ENCODE measurements at places on chromosomes 12 and 14. TPM values are rescaled to one million over a fixed set of nuclear protein-coding genes. Genes with fewer than 3 reads are reported as not detected.

Gene PLEKHA5
- 39.8 TPM for total RNA-seq

Gene TTC5
- 25.6 TPM for total RNA-seq

Gene CARMIL3
- total RNA-seq = 9.4 TPM

Gene DIO3
- total RNA-seq = 0.51 TPM

Gene PPP1R12A
- total RNA-seq = 72.3 TPM

Gene WSB2
- 77.3 TPM for total RNA-seq

Gene CACNA2D4
- 0.72 TPM for total RNA-seq

Gene RAD51AP1
- total RNA-seq = 48.2 TPM

Gene ERP27
- not detected for total RNA-seq

Gene CLEC4C
- total RNA-seq = not detected

DNA sequence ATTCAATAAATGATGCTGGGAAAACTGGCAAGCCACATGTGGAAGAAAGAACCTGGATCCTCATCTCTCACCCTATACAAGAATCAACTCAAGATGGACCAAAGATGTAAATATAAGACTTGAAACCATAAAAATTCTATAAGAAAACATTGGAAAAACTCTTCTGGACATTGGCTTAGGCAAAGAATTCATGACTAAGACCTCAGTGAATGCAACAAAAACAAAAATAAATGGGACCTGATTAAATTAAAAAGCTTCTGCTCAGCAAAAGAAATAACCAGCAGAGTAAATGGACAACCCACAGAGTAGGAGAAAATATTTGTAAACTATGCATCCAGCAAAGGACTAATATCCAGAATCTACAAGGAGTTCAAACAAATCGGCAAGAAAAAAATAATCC, 24.6 kb downstream of the ATG2B start:
- DNase-seq = no peak

DNA sequence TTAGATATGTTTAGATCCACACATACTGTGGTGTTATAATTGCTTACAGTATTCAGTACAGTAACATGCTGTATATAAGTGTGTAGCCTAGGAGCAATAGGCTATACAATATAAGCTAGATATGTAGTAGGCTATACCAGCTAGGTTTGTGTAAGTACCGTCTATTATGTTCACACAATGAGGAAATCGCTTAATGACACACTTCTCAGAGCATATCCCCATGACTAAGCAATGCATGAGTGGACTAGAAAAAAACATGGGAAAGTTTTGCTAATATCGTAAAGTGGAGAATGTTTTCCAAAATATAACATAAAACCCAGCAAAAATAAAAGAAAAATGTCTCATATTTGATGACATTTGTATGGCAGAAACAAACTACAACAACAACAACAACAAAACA, 27.3 kb downstream of the AKAP3 start:
- no peak for DNase-seq

- no peak for DNase-seq
Measured at GRCh38 chr14:22492622-22493542, 96.1 kb downstream of the DAD1 start.

GRCh38 chr14:76371066-76371465, 4.9 kb upstream of the ESRRB start:
- DNase-seq = no peak

DNA sequence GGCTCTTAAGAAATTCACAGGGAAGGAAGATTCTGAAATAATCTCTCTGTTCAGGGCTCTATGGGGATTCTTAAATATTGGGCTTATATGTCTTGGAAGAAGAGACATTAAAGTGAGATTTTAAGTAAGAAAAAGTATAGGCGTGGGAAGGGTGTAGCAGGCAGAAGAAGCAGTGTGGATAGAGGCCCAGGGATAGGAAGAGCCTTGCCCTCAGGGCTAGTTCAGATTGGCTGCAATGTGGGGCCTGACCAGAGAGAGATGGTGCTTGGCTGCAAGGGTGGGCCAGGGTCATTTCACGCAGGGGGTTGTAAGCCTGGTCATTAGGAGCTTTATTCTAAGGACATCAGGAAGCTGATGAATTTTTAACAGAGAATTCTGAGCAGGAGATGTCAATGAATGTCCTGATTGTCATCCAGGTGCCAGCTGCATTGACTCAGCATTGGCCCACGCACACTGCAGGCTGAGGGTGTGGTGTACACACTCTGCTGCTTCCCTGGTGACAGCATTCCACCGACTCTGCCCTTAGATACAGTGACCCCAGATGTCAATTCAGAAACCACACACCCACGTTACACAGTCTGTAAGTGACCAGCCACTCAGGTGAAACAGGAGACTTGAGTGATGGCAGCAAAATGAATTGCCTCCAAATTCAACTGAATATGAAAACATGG, 582.5 kb downstream of the NRXN3 start:
- DNase-seq = no peak

GRCh38 chr12:15001733-15002382, 29.0 kb downstream of the PDE6H start:
- DNase-seq = no peak

DNA sequence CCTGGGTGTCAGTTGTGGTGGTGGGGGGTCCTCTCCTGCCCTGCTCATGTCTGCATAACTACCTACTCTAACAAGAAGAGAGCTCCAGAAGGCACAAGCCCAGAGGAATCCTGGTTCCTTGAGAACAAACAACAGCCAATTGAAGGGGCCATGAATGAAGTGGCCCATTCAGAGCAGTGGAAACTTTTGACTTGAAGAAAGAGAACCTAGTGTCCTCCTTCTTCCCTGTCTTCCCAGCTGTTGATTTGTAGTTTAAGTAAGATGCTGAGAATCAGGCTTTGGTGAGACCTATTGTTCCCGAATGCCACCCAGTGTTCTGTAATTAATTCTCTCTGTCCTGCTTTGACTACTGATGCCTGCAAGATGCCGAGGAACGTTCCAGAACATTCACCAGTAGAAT, 79.2 kb downstream of the C14orf132 start:
- no peak for DNase-seq

DNA sequence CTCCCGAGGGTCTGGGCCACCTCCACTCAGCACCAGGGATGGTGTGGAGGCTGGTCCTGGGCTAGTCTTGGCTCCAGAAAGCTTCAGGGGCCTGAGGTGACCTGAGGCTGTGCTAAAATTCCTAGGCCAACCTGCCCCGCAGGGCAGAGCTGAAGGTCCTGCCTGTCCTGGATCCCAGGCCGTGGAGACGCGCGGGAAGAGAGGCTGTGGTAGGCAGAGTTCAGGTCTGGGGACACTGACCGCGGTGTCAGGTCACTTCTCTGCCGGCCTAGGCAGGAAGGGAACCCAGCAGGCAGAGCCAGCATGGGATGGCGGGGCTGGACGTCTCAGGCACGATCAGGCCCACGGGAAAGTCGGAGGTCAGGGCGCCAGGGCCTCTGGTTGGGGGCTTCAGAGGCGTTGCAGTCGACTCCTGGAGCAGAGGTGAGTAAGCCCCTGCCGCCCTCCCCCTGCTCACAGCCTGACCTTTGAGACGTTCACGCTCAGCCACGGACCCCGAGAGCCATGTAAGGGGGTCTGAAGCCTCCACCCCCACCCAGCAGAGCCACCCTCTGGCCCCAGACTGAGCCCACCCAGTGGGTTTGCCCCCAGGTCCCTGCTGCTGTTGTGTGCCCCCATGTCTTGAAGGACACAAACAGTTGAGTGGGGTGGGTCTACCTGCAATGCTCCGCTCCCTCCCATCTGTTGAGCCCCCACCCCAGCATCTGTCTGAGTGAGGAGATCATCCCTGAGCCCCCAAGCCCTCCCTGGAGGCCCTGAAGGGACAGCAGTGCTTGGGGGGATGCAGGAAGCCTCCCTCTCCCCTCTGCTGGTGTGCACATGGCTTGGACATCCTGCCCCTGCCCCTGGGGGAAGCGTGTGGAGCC, 142.7 kb downstream of the KIF26A start:
- no peak for DNase-seq

- DNase-seq = no peak
Measured at GRCh38 chr12:106522708-106523107, 60.1 kb upstream of the RFX4 start.

- no peak for DNase-seq
Measured at GRCh38 chr14:60713513-60713912, 10.6 kb downstream of the SIX4 start.

DNA sequence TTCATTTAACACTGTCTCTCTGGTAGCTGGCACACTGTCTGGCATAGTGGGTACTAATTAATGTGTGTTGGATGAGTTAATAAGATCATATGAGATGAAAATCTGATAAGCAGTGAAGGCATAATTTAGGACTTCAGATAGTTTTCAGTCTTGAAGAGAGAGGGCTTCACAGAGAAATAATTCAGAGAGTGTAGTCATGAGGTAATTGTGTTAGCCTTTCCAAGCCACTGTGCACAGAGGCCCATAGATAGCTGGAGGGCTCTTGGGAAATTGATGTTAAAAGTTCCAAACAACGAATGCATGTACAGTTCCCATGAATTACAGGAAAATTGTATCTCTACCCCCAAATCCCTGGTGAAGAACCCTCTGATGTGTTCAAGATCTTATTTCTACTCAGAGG, 133.8 kb upstream of the HMGA2 start:
- no peak for DNase-seq

DNA sequence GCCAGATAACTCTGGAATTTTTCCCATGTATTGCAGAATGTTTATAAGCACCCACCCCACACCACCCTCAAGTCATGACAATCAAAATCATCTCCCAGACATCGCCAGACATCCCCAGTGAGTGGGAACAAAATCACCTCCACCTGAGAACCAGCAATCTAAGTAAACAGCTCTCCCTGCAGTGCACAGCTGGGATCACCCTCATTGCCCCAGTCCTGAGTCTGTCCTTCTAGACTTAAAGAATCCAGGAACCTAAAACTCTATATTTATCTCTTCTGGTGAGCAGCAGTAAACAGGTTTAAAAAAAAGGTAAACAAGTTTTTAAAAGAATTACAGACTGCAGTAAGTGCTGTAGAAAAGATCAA, 43.3 kb upstream of the CMKLR1 start:
- DNase-seq = no peak

DNA sequence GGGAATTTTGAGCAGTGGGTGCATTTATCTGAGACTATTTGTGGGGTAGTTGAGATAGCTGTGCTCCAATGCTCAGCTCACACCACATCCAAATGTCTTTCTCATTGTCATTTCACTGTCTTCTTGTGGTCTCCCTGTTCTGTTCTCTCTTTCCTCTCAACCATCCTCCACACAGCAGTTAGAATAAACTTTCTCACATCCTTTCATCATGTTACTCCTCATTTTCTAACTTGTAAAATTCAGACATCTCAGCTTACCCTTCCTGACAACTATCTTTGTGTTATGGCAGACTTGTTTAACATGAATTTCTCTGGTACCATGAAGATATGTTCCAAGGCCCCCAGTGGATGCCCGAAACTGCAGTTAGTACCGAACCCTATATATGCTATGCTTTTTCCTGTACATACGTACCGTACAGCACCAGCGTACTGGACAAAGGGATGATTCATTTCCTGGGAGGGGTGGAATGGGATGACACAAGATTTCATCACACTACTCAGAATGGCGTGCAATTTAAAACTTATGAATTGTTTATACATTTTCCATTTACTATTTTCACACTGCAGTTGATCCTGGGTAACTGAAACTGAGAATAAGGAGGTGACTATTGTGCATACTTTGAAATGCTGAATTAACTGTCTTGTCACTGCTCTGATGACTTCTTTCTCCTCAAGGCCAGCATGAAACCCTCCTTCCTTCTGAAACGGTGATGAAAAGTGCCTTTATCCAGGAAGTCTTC, 177.1 kb upstream of the SLC38A2 start:
- DNase-seq = no peak

DNA sequence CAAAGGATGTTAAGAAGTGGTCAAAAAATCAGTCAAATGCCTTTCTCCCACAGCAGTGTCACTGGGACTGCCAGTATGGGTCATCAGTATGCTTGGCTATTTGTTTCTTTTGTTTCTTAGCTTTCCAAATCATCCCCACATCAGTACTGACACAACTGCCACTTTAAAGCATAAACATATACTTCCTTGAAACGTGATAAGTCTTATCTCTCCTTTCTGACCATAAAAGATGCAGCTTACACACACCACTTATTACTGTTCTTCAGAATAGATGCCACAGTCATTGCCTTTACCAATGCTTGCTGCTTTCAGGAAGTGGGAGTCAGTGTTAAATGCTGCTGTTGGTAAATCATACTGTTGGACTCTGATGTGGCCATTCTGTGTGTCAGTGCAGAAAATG, 18.6 kb upstream of the GARIN2 start:
- DNase-seq = no peak

- no peak for DNase-seq
Measured at GRCh38 chr14:34920339-34920738, 45.2 kb upstream of the BAZ1A start.

- DNase-seq = no peak
Measured at GRCh38 chr12:103336940-103337339, 158.8 kb downstream of the C12orf42 start.

DNA sequence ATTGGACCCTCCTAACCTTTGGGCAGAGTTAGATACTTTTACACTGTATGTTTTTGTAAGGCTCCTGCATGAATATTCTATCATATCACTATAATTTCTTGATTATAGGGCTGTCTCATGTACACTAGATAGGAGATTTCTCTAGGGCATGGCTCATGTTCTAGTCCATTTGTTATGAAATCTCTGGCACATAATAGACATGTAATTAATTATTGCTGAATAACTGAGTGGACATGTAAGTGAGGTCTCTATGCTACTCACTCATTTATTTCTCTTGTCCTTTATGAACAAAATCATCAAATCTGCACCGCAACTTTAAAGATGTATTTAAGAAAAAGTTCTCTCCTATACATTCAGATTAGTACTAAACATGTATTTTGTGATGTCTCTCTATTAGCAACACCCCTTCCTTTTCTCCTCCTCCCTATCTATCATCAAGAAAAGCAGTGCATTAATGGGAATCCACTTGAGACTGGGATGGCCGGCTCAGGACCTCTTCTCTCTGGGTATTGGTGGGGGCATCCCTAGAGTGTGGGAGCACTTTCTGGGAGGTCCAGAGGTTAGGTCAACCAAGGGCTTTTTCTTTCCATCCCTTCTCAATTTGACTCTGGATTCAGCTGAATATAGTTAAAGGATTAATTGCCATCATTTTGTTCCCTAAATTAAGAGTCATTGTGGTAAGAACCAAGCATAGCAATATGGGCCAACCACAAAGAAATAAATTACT, 168.0 kb upstream of the HMGA2 start:
- no peak for DNase-seq

DNA sequence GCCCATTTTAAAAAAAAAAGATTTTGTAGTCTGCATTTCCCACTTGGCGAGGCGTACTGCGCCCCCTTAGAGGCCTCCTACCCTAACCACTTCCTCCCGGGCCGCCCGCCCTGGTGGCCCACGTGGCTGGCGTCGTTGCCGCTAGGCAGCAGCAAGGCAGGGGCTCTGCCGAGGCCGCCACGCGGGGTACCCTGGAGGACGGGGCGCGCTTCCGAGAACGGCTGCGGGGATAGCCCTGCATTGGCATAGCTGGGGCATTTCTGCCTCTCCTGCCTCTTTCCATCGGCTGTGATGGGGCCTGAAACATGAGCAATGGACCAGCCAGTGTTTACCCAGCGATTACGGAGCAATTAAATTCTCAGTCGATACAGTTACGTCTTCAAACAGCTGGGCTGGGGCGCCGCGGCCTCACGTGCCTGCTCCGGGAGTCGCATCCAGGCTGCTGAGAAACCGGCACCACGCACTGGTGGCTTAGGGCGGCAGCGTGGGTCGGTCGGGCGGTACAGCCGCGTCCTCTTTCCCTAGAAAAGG, 38.0 kb downstream of the IQSEC3 start:
- no peak for DNase-seq
